Stimulated activated CD8-positive, alpha-beta memory T cell treated with anti-CD3 and anti-CD28 coated beads, Interleukin-4, amount 100 ng/mL, for 1 hour (primary cell): ENCODE measurements at places on chromosomes 7 and 10.

DNA sequence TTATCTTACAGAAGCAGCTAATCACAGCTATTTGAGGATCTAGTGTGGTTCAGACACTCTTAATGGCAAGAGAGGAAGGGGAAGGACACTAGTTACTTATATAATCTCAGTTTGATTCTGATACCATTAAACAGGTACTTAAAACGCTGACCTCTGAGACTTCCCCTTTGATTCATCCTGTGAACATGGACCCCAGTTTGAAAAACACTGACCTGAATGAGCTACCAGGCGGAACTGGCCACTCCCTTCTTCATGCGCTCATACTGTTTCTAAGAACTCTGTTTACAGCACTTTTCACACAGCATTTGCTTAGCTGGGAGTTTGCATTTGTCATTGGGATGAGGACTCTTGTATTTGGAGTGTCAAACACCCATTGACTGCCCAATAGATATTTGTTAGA is 45.7 kb downstream of the BEND7 start:
- DNase-seq = no peak

DNA sequence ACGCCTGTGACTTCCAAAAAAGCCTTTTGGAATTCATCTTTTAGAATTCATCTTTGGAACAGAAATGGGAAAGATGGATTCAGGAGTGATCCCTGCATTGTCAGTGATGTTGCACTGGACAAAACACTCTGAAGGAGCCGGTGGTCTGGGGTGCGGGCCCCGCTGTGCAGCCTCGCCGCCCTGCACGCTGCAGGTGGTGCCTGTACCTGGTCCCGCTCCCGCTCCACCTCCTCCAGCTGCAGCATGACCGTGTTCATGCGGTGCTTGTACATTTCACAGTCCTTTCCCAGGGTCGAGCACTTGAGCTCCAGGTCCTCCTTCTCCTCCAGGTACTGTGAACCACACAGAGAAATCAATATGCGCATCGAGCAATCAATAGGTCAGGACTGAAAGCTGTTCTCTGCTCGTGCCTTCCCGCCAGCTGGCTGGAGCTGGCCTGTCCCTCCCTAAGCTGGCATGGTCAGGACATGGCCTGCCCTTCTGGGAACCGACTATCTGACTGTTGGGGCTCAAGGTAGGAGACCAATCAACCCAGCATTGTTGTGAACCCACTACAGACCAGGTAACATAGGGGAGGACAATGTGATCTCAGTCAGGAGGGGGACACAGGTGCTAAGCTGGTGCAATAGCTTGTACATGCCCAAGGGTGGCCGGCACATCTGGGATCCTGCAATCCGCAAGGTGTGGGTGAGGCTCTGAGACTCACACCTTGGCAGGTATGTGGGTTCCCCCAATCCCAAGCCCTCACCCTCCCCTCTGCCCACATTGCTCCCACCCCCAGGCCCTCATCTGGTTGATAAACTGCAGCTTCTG is 93.8 kb upstream of the GNA12 start:
- no peak for DNase-seq

GRCh38 chr10:118753331-118754228 is 1.2 kb downstream of the CACUL1 start:
- no peak for DNase-seq

DNA sequence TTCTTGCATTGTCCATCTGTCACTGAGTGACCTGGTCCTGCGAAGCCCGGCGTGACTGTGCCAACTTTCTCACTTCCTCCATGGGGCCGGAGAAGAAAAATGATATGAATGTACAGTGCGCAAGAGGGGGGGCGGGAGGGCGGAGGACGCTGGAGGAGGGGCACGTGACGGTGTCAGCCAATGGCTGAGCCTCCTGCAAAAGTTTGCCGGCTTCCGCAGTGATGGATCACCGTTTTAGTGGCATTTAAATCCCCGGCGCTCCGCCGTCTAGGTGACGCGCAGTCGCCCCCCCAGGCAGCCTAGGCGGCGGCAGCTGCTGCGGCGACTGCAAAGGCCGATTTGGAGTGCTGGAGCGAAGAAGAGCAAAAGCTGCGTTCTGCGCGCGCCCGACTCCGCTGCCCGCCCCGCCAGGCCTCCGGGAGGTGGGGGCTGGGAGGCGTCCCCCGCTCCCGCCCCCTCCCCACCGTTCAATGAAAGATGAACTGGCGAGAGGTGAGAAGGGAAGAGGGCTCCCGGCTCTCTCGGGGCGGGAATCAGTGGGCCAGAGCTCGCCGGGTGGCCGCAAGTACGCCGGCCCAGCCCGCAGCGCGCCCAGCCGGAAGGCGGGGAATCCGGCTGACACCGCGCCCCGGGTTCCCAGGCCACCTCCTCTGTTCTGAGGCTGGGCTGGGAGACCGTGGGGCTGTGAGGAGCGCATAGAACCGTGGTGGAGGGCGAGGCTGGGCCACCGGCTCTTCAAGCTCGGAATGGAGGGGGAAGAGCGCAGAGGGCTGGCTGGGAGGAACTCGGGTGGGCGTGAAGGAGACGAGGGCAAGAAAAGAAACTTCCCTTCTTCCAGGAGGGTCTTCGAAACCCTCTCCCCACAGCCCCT is at the start of gene HOXA1:
TSS of gene HOXA1 (minus strand) at position 104 of the 871 bp plus-strand sequence. CDS start at position 16, 88 bp downstream.
- DNase-seq = peak; percentile 57

- DNase-seq = no peak
Measured at GRCh38 chr10:71285986-71286385, 33.1 kb upstream of the SLC29A3 start.

DNA sequence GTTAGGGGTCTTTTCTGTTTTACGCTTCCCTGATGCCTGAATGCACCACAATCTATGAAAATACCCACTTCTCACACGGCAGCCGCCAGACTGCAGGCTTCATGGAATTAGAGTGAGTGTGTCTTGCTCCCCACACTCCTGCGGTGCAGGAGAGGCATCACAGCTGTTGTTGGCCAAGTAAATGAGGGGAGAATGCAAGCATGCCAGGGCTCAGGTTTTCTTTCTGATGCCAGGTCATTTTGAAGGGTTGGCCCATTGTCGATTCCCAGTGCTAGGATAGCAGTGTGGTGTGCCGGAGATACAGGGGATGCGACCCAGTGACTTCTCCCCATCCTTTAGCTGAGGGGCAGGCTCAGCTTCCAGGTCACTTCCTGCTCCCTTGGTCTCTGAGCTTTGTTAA is 16.3 kb downstream of the CXCL12 start:
- no peak for DNase-seq

GRCh38 chr10:51599647-51600046 is 99.7 kb downstream of the CSTF2T start:
- no peak for DNase-seq

GRCh38 chr10:7892146-7892545 is 73.8 kb downstream of the TAF3 start:
- no peak for DNase-seq

DNA sequence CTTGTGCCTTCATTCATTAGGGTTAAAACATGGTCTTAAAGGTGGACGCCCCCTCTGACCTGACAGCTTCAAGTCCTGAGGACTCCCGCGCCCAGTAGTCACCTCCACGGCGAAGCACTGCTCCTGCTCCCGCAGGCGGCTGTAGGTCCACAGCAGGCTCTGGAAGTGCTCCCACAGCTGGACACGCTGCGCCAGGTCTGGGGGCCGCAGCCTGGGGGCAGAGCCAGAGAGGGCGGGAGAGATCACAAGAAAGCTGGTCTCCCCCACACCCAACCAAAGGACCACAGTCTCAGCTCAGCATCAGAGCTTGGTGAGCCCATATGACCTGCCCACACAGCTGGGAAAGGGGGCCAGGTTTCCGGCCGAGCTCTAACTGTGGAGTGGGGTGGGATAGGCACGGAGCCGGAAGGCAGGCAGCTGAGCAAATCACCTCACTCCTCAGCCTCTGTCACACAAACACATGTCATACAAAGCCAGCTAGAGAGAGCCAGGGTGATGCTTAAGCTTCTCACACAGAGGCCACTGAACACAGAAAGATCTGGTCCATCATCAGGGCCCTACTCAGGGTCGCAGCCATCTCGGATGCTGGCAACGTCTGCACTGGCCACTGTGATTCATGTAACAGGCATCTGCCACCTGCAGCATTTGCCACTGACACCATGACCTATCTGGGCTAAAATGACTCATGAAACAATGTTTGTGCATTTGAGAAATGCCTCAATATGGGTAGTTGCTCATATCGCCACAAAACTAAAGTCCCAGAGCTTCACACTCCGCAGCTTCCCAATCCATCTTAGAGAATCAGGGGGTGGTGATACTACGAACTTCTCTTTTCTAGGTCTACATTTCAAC is 12.6 kb downstream of the HPS1 start:
- DNase-seq = no peak

GRCh38 chr10:132774902-132775863 is 10.8 kb downstream of the NKX6-2 start:
- no peak for DNase-seq

GRCh38 chr7:99997545-99998137 is 17.8 kb upstream of the ZKSCAN1 start:
- peak; percentile 50 for DNase-seq

DNA sequence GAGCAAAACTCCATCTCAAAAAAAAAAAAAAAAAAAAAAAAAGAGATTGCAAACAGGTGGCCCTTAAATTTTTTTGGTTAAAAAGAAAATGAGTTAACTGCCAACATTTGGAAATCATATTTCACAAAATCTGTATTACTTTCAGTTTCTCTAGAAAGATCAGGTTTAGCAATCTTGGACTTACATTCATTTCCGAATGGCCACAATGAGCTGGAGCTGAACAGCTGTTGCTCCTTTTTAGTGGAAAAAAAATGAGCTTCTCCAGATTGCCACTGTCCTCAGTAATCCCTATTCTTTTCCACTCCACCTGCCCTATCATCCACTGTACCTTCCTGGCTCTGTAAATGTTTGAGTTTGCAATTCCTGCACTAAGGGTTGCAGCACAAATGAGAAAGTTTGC is 43.6 kb downstream of the RAB11FIP2 start:
- DNase-seq = no peak

GRCh38 chr7:74502216-74502891 is 48.6 kb downstream of the GTF2IRD1 start:
- no peak for DNase-seq

DNA sequence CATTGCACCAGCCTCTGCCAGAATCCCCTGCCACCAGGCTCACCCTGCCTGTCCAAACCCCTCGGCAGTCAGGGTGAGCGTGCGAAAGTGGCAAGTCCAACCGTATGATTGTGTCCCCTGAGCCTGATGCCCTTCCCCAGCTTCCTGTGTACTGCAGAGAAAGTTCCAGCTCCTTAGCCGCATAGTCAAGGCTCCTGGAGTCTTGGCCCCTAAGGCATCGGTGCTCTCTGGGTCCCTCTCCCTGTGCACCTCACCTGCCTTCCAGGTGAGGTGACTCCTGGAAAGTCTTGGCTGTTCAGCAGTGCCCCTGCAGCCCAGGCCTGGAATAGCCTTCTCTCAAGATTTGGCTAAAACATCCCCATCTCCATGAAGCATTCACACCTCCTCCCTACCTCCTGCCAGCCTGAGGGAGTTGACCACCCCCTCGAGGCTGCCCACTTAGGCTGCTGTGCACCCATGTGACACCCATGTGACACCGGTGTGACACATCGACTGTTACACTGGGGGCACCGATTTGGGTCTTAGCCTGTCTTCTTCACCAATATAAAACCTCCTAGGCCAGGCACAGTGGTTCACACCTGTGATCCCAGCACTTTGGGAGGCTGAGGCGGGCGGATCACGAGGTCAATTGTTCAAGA is 56.1 kb upstream of the ELN start:
- DNase-seq = no peak

DNA sequence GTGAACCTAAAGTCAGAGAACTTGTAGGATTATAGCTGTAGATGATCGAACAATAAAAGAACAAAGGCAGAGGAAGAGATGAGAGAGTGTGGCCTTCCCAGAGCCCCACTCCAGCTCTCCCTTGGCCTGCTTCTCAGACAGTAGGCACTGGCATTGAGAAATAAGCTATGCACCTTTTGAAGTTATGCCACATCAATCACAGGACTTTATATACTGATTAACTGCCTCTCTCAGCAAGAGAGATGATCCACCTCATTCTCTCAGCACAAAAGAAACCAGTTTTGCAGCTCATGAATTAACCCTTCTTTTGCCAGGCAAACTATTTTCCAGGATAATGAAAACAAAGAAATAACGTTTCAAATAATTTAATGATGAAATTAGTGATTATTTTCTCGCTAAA is 22.0 kb upstream of the CTTNBP2 start:
- DNase-seq = no peak

- no peak for DNase-seq
Measured at GRCh38 chr7:12821746-12822145, 134.3 kb downstream of the ARL4A start.

GRCh38 chr10:8369666-8370065 is 315.2 kb downstream of the GATA3 start:
- DNase-seq = no peak
